Mesothelial cell of epicardium (in vitro differentiated cells): ENCODE measurements at places on chromosomes 7 and 10.

GRCh38 chr7:27062946-27063345 lies 32.9 kb downstream of the HOXA1 start:
- no peak for DNase-seq

GRCh38 chr7:117011419-117012260 lies 58.3 kb downstream of the ST7 start:
- no peak for DNase-seq

- no peak for DNase-seq
Measured at GRCh38 chr7:128827248-128827958, 2.8 kb upstream of the FLNC start.

DNA sequence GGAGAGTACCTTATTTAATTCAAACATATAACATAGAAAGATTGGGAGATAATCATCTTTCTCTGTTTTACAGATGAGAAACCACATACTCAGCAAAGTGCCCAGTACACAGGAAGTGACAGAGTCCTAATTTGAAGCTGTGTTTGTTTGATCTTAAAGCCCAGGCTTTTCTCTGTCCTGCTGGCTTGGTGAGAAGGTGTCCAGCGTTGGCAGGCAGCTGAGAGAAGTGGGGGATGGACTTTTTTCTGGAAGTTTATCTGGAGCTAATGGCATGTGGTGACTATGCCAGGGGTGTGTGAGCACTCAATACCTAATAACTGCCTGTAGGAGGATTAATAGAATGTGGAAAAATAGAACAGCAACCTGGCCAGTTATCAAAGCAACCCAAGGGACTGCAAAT lies 60.8 kb downstream of the NPSR1 start:
- no peak for DNase-seq

DNA sequence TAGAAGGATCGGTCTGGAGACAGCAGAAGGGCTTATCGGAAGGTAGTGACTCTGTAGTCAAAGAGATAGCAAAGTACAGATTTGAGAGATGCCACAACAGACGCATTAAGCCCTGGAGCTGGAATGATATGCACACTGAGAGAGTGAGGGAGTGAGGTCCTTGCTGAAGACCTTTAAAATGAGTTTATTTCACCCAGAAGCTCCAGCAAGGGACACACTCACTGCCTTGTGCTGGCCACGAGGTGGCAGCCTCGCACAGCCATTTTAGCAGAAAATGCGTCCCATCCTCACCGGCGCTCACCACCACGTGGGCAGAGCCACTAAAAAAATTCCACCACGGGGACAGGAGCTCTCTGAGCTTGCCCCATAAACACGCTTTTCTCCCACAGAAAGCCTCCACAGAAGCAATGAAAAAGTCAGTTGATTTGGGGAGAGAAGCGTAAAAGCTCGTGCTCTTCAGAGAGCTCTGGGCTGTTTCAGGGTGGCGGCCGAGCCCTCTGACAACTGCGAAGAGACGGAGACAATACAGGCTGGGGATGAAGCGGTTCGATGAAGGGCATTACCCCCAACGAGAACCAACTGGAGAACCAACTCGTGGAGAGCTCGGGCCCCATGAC lies 163.0 kb upstream of the KLF14 start:
- peak; percentile 56 for DNase-seq

DNA sequence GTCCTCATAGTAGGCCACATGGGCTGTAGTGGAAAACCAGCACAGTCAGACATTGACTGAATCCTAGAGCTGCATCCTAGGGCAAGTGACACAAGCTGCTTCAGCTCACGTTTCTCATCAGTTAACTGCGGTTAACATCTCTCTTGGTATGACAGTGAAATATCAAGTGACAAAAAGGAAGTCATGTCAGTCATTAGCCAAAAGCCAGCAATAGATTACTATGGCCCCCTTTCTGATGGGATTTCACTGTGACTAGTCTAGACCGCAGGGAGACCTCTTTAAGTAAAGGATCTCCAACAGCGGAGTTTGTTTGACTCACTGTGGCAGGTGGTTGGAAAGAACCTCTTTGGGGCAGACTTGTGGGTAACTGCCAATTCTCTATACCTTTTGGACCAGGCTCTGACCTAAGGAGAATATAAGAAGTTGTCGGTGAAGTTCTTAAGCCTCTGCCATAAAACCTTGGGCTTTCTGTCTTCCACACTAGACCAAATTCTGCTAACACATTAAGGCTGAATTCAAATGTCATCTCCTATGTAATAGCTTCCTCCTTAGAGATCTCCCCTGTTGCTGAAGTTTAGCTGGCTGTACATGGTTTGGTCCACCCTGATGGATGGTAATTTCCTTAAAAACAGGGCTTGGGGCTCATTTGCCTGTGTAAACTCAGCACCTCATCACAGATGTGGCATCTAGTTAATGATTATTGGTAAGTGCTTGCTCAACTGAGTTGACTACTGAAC lies 115.3 kb downstream of the SGMS1 start:
- DNase-seq, result no peak

- no peak for DNase-seq
Measured at GRCh38 chr7:76283254-76284159, 19.0 kb upstream of the HSPB1 start.

DNA sequence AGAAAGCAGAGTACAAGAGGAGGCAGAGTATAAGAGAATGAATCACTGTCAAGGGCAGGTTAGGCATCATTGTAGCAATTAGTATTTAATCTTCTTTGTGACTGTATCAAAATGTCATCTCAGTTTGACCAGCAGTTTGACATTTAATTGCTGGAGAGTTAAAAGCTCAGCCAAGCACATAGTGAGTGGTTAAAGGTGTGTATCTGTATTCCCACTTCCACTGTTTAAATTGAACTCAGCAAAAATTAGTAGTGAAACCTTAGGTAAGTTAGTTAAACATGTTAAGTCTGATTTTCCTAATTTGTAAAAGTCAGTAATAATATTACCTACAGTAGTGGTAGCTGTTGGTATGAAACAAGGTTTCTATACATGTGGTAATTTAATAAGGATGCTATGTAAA lies 296.4 kb upstream of the MBL2 start:
- no peak for DNase-seq

DNA sequence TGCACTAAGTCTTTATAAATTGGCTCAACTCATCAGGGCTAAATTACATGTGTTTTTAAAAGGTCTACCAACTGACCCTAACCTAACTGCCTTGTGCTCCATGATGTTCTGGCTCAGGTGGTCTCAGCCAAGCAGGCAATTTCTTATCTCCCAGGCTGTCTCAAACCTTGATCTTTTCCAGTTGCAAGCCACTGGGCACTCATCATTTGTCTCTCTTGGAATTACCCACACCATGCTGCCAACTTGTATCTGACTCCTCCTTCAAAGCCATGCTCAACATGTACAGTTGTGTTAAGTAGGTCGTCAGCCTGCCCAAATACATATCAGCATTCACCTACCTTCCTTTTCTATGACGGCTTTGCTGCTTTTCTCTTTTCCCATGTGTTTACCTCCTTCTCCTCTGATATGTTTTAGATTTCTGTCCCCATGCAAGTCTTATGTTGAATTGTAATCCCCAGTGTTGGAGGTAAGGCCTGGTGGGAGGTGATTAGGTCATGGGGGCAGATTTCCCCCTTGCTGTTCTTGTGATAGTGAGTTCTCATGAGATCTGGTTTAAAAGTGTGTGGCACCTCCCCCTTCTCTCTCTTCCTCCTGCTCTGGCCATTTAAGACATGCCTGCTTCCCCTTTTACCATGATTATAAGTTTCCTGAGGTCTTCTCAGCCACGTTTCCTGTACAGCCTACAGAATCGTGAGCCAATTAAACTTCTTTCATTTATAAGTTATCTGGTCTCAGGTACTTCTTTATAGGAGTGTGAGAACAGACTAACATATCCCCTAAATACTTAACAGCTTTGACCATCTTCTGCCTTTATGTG lies 130.0 kb downstream of the ELAPOR2 start:
- no peak for DNase-seq

DNA sequence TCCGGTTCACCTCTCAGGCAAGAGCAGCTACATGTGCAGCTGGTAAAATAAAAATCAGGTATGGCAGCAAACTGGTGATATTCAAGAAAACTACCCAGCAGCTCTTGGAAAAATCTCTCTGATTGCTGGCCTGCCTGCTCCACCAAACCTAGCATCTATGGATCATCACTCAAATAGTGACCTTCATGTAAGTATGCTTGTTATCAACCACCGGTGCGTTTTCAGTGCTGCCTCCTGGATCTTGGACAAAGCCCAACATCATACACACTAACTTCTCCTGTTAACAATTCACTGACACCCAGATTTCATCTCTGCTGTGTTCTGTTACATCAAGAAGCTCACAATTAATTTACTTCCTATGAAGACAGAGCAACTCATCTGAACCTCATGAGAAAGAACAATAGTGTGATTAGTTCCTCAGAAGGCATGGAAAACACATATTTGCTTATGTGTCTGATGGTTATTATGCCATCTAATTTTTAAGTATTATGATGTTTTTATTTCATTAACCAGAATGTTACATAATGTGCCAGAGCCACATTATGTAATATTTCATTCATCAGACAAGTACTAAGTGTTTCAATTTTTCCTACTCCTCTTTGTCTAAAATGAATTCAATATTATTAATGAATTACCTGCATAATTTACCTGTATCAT lies 8.8 kb downstream of the CDK6 start:
- DNase-seq, result no peak

GRCh38 chr7:115068220-115068619 lies 146.3 kb downstream of the MDFIC start:
- DNase-seq, result no peak

DNA sequence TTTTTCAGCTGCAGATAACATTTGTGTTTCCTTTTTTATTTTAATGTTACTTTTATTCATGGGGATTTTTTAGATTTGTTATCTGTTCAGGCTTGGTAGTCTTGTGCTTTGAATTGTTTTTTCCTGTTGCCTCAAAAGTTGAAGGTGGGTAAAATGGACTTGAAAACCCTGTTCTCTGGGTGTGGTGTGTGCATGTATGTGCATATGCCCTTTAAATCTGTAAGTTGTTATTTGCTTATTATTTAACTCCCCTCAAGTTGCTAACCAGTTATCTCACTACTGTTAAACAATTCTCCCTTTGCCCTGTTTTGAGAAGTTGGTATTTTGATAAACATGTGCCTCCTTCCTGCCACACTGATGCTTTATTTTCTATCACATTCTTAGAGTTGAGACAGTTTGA lies 30.6 kb downstream of the TSPAN14 start:
- DNase-seq, result no peak

DNA sequence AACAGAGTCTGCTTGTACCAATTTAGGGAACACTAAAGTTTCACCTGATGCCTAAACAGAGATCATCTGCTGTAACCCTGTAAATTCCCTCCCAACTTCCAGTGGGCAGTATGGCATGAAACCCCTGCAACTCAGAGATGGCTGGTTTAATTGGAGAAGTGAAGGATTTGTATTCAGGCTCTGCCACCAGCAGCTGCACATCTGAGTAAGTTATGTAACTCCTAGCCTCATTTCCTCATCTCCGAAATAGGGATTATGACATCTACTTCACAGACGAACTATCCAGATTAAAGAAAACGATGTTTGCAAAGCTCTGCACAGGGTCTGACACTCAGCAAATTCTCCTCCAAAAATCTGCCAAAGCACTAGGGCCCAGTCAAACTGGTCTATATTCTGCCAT lies 493.0 kb downstream of the KCNMA1 start:
- DNase-seq, result no peak

GRCh38 chr10:34762603-34763299 lies 52.3 kb downstream of the PARD3 start:
- no peak for DNase-seq

- no peak for DNase-seq
Measured at GRCh38 chr10:42556931-42557330, 81.4 kb downstream of the ZNF33B start.

- no peak for DNase-seq
Measured at GRCh38 chr10:130686689-130687300, 550.6 kb downstream of the GLRX3 start.

DNA sequence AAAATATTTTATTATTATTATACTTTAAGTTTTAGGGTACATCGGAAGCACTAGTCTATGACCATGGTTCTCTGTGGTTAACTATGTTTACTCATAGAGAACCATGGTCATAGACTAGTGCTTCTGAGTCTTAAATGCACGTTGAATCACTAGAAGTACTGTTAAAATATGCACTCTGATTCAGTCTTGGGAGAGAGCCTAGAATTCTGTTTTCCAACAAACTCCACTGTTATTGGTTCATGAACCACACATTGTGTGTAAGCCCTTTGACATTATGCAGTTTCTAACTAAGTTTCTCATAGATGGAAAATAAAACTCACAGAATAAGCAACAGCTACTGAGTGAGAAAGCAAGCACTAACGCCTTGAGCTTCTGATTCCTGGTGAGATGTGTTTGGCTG lies 1120.6 kb downstream of the SORCS1 start:
- DNase-seq, result no peak

DNA sequence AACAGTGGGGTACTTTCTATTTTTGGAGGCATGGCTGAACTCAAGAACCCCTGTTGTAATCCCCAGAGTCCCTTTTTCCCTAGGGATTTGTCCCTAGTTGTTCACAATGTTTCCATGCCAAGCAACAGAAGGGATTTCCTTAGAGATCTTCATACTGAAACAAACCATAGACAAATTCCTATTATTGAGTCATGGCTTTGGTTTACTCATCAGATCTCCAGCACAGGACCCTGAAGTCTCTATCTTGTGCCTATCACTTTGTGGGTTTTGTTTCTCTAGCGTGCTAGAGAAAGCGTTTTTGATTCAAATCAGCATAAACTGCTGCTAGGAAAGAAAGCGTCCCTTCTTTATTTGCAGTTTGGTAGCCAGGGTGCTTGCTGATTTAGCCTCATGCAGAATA lies 165.0 kb downstream of the BAMBI start:
- peak; percentile 1 for DNase-seq
